ENCODE measurements at places on chromosomes 3 and 15.

GRCh38 chr3:79467721-79468120 lies 300.1 kb downstream of the ROBO1 start:
- no peak for DNase-seq

GRCh38 chr3:140724856-140725812 lies 47.3 kb downstream of the TRIM42 start:
- no peak for DNase-seq

DNA sequence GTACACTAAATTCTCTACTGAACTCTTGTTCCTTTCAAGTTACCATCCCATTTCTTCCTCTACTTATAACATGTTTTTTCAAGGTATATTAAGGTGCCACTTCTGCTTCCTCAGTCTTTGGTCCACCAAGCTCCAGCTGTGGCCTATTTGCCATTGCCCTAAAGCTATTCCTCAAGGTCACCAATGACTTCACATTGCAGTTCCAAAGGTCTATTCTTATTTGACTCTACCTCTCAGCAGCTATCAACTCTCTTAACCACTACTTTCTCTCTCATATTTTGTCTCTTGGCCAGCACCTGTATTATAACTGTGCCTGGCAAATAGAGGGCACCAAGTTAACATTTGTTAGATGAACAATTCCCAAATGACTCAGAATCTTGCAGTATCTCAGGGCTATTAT lies 354.7 kb downstream of the PLCL2 start:
- no peak for DNase-seq

- DNase-seq: no peak
These were observed 58.4 kb downstream of the GAP43 start for GRCh38 chr3:115681736-115682135.

DNA sequence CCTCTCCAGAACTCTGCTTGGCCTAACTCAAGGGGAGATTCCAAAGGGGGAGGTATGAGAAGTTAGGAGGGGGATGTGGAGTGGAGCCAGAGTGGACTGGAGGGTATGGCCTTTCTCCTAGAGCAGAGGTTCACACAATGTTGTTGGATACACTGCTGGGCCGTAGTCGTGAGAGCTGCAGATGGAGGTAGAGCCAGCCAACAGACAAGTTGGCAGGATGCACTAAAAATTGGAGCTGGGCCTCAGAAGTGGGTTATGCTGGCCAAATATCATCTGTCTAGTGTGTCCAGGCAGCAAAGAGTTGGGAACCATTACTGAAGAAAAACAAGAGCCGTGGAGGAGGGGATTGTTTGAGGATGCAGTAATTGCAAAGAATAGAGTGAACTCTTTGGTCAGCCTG lies 27.7 kb upstream of the LRRFIP2 start:
- no peak for DNase-seq

- DNase-seq: no peak
These were observed 209.2 kb downstream of the TBL1XR1 start for GRCh38 chr3:176987901-176988650.

GRCh38 chr3:112010636-112011035 lies 11.9 kb downstream of the TAGLN3 start:
- no peak for DNase-seq

DNA sequence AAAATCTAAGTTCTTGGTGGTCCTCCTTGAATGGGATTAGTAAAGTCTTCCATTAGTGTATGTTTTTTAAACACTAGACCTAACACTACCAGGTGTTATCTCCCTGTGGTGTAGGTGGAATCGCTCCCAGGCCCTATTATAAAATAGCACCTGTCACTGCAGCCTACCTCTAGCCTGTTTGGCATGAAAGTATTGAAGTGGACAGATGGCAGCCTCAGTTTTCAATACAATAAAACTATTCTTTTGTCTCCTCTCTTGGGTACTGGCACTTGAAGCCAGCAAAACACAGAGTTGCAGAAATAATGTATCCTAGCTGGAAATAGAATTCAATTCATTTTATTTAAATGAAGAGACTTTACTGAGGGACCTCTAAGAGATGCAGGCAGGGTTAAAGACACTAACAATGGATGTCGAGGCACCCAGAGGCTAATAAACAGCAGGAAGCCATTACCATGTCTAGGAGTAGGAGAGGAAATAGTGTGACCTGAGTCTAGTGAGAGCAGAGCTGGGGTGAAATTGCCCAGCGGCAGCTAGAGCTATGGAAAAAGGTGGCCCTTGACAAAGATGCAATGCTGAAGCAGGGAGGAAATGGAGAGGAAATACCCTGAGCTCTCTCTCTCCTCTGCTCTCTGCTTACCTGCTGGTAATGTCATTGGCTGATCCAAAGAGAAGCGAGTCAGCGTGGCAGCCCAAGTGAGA lies 49.1 kb upstream of the TMEM158 start:
- no peak for DNase-seq

DNA sequence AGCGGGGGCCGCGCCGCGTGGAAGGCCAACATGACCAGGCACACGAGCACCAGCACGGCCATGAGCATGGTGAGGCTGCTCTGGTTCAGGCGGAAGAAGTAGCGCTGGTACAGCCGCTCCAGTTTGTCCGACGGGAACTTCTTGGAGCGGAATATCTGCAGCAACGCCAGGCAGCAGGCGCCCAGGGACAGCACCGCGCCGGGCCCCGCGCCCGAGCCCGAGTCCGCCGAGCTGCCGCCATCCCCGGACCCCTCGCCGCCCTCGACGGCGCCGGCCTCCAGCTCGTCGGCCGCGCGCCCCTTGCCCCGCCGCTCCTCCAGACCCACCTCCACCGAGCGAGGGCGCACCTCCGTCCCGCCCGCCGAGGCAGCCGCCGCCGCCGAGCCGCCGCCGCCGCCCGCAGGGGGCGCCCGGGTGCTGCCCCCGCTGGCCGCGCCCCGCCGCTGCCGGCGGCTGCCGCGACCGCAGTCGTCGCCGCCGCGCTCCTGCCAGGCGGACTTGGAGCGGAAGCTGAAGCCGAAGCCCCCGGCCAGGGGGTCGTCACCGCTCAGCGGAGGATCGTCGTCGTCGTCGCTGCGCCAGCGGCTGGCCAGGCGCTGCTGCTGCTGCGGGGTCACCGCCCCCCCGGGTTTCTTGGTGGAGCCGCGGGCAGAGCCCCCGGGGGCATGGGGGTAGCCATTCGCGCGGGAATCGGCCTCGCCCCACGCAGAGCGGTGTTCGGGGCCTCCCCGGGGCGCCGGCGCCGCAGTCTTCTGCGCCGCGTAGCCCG lies 957 bp downstream of the ADCY5 start:
- DNase-seq: peak; percentile 31

DNA sequence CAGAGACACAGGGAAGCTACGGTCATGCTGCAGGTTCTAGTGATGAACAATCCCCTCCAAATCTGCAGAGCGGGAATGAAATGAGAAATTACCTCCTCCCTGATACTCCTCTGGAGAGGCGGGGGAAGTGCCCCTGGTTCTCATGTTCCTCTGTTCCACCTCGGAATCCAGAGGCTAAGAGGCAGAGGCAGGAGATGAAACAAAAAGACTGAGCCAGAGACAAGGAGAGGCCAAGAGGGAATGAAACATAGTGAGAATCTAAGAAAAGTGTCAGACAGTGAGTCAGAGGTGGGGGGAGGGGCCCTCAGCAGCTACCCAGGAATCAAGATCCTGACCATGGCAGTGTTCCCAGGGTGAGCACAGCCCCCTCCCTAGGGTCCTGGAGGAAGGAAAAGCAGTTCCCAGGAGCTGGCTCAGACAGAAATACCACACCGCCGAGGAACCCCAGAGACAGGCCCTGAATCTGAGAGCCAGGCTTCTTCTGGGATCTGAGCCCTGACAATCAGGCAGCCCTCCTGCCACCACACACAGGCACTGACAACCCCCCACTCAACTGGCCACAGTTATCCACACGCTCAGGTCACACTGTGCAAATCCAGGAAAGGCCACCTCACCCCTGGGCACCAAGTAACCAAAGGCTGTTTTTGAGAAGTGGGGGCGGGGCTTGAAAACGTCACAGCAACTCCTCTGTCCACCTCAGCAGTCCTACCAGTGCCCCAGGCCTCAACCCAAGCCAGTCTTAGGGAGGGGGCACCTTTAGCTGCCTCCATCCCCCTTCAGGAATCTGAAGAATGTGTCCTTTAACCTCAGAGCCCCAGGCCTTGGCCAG lies 2.4 kb downstream of the CSRNP1 start:
- peak; percentile 61 for DNase-seq

DNA sequence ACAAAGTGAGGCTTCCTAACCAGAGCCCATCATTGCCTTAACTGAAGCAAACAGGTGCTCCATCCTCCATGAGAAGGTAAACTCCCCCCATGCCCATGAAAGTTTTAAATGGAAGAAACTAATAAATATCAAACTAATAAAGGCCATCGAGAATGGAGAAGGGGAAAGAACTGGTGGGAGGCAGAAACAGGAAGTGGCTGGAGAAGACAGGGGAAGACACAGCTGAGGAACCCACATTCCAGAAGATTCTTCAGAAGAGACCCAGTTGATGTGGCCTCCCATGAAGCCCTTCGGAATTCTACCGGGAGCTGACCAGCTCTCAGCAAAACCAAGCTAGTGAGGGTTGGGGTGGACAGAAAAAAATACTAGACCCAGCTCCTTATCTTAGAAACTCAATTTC lies 41.6 kb downstream of the SH3BP5 start:
- DNase-seq: no peak

GRCh38 chr15:87704276-87704675 lies 552.3 kb downstream of the NTRK3 start:
- no peak for DNase-seq

DNA sequence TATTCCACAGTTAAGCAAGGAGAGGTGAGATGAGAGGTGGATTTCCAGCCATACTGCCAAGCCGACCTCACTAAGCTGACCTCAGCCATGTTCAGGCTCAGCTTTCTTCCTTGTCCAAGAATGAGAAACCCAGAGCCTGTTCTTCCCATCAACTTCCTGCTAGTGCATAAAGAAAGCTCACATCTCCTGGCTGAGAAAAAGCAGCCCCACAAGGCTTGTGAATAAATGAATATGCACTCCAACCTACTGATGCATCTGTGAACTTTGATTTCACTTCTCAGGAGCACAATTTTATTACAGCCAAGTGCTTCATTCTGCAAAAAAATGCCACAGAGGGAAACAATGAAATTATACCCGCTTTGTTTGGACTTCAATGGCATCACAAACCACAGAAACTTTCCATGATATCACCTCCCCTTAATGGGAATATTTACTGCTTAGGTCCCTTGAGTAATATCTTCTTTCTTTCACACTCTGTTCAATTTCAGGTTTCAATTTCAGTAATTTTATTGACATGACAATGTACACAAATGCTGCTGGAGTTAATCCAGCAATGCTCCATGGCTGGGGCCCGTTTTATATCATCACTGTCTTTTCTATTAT lies 437.0 kb upstream of the PPP2R3A start:
- DNase-seq: no peak

DNA sequence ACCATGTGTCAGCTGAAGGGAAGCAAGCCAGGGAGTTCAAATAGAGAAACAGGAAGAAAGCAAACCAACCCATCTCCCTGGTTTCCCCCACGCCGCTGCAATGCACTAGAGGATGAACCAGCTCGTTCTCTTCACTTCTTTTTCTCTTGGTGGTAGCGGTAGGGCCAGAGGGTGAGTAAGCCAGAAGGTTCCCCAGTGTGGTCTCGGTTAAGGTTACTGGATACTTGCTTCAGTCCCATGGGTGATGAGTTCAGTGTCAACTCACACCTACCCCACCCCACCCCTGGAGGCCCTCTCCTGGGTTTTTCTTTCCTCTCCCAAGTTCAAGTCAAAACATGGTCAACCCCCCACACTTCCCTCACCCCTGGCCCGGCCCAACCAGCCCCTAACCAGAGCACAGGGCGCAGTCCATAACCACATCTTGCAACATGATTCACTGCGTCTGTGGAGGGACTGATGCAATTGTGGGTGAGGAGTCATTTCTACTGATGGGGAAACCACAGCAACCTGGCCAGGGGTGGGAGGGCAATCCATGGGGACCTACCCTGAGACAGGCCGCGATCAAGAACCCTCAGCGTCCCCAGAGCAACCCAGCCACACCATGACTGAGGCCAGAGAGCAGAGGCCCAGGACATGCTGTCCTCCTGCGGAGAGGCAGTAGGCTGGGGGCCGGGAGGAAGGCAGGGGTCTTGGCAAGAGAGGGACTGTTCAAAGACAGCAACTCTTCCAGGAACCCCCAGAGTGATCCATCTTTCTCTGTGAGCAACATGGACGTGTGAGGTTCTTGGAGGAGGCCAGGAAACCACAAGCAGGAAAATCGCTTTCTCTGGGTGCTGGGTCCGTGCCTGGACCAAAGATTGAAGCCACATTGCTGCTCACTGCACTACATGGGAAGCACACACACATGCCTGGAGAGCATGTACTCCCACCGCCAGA lies 276.6 kb downstream of the UACA start:
- peak; percentile 93 for DNase-seq

- peak; percentile 86 for DNase-seq
These were observed 2.1 kb downstream of the ALCAM start for GRCh38 chr3:105368566-105369499.

- no peak for DNase-seq
These were observed 38.7 kb upstream of the FBN1 start for GRCh38 chr15:48683991-48684765.

DNA sequence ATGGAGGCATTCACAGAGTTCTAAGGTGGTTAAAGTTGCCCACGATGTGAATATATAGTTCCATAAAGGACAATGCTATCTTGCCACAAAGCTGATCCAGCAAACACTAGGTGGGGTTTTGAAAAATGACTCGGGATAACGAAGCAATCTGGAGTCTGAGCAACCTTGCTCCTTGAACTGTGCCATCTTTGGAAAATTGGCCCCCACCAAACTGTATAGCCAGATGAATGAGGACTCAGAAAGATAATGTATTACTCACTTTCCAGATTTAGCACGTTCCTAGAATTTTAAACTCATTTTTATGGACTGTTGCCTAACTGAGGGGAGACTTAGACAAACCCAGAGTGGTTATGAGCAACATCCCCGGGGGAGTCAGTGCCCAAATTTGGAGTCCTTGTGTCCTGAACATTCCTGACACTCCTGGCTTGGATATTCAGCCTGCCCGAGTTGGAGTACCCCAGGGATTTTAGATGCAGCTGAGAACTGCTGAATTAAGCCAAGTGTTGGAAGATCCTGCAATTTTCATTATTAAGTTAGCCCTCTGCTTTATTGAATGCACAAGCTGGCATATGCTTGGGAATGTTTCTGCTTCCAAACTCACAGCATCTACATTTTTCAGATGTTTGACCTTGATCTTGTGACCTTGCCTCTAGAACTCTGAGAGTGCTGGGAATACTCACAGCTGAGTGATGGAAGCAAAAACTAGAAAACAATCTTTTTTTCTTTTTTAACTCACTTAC lies 8.8 kb upstream of the MAGI1 start:
- no peak for DNase-seq

GRCh38 chr15:31442699-31443111 lies 116.1 kb downstream of the KLF13 start:
- no peak for DNase-seq

DNA sequence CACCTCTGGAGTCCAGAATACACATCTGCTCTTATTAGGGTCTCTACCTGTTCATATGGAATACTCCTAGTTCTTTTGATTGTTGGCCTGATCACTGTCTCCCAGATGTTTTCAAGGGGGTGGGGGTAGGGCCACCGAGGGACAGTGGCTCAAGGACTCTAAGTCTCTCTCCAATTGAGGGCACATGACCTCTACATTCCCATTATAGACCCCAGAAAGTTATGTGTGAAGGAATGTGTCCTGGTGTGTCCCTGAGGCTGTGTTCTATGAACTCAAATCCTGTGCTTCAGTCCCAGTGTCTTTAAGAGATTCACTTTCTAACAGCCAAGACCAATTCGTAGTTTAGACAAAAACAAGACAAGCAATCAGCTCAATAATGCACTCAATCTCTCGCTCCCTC lies 357.4 kb downstream of the ERC2 start:
- DNase-seq: no peak

- DNase-seq: no peak
These were observed 63.2 kb downstream of the MEIS2 start for GRCh38 chr15:37037071-37037655.

Data from stimulated activated CD4-positive, alpha-beta T cell treated with anti-CD3 and anti-CD28 coated beads, Interleukin-1b, Interleukin-23, amount 100 ng/mL, for 48 hours (primary cell).